ENCODE measurements at places on chromosomes 3 and 15.
A peak's percentile ranks its signal among the peaks of the same experiment; 100 is the strongest.

DNA sequence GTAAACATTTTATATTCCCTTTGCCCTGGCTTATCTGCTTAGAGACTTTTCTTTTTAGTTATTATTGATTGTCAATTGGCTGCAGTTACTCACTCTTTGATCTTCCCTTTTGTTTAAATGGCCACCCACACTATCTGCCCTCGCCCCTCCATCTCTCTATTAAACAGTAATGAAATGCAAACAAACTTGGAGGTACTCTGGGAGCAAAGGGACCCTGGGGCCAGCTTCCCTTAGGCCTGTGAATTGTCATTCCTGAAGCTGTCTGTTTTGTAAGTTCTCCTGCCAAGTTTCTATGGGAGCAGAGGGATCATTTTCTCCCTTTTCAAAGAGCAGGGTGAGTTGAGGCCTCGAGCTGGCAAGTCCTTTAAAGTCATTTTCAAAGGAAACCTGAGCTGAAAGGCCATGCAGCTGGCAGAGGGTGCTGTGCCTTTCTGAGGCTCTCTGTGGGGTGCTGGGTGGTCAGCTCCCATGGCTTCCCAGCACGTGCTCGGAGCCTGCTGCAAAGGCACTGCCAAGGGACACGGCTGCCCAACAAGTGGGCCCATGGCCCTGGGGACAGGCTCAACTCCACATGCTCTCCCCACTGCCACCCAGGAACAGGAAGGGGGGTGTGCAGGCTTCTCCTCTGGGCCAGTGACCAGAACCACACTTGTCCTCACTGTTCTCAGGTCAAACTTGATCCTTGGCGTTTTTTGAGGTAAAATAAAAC, 17.4 kb upstream of the RTP2 start:
- DNase-seq = no peak

GRCh38 chr15:62641825-62642224, 400.7 kb upstream of the TPM1 start:
- no peak for DNase-seq

DNA sequence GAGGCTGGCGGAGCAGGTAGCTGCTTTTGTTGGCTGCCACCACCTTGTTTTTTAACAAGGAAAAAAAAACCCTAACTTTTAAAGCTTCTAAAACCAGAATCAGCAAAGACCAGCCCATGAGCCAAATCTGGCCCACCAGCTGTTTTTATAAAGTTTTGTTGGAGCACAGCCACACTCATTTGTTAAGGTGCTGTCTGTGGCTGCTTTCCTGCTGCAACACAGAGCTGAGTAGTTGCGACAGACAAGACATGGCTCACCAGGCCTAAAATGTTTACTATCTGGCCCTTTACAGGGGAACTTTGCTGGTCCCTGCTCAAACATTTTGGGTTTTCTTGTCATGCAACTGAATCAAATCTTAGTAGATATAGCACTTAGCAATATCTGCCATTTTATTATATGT, 18.9 kb downstream of the EFCAB12 start:
- DNase-seq = no peak

GRCh38 chr3:184524981-184525336, 36.6 kb upstream of the EPHB3 start:
- DNase-seq = no peak

GRCh38 chr3:186241910-186242821, 119.9 kb downstream of the DGKG start:
- DNase-seq = peak; percentile 94

- DNase-seq = no peak
Measured at GRCh38 chr3:188133646-188134045, 20.3 kb upstream of the LPP start.

GRCh38 chr3:182755308-182755707, 38.0 kb upstream of the ATP11B start:
- no peak for DNase-seq

DNA sequence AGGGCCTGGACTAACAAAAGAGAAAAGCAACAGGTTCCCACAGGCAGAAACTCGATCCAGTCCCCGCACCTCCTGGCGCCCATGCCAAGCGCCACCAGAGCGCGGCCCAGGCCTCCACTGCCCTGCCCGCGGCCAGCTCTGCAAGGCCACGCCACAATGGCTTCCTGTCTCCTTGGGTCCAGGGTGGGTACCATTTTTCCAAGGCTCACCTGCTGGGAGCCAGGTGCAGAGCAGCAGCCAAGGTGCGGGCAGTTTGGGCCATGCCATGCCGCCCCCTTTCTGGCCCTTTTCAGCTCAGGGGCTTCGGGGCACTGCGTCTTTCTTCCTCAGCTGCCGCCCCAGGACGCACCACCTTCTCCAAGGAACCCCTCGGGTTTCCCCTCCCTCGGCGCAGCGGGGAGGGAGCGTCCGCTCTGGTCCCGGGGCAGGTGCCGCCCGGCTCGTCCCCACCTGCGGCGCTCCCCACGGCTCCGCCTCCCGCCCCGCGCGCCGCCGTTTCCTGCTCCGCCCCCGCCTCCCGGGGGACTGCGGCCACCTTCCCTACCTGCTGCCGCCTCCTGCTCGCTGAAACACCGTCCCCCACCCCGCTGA, at the start of gene ILDR1:
TSS of gene ILDR1 (minus strand) at position 437 of the 591 bp plus-strand sequence. CDS start at position 267, 170 bp downstream.
- DNase-seq = no peak

DNA sequence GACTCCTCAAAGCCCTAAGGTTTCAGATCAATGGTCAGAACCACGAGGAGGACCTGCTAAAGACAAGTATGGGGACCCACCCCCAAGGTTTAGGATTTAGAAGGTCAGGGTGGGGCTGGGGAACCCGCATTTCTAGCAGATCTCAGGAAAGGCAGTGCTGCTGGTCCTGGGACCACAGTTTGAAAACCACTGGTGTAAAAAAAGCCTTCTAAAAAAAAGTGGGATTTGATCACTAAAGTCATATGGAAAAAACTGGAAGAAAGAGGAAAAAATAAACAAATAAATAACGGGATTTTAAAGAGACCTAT, 832 bp downstream of the SLC41A3 start:
- no peak for DNase-seq

- DNase-seq = peak; percentile 90
Measured at GRCh38 chr3:190120269-190121060, at the start of gene P3H2. Gene P3H2, minus strand, starts transcription at chr3:190120897. Its CDS starts 166 bp downstream, at chr3:190120731.

GRCh38 chr3:147420353-147421183, 11.4 kb downstream of the ZIC1 start:
- DNase-seq = no peak

DNA sequence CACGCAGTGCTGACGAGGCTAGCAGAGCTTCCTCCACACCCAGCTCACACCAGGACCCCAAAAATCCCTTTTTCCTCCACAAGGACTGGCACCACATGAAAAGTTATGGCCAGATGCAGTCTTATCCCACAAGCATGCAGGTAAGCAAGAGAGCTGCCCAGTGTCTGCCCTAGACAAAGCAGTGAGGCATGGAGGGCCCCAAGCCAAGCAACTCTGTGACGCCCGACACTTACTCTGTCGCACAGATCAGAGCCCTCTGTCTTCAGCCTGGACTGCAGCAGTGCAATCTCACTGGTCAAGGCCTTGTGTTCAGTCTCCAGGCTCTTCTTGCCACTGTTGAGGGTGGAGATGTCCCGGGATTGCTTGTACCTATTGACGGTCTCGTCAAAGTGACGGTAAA, 28.7 kb downstream of the RPN1 start:
- no peak for DNase-seq

Data from Caki2 (cell line).